Upper lobe of left lung (tissue), 6 donors: ENCODE measurements at places on chromosomes 1 and 21. TPM values are rescaled to one million over a fixed set of nuclear protein-coding genes. Genes with fewer than 3 reads are reported as not detected.

DNA sequence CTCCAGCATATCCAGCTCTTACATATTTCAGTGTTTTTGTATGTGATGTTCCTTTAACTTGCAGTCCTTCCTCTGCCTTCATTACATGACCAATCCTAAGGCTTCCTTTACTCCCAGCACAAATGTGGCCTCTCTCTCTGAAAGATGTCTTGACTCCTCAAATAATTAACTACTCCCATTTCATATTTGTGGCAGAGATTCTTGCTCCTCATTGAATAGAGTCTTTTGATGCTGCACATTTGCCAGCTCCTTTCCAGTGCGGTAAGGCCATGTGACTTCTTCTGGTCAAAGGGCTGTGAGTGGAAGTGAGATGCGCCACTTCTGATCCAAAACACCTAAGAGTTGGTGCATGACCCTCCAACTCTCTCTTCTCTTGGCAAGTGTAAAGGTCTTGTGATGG is 19.1 kb upstream of the LAMC1 start:
- H3K4me3 ChIP-seq = no peak overlapping the region
- H3K27ac ChIP-seq = no peak overlapping the region
- H3K36me3 ChIP-seq = no peaks in the 10 kb centered on the region
- H3K4me1 ChIP-seq = peaks cover 9% of the 10 kb centered on the region
- no peak for DNase-seq
- no peaks in the 10 kb centered on the region for H3K27me3 ChIP-seq

Gene PTTG1IP
- total RNA-seq = 316 TPM

Gene SELE
- 8.5 TPM for total RNA-seq

Gene DRAM2
- total RNA-seq = 24.1 TPM
